Activated CD4-positive, alpha-beta T cell treated with anti-CD3 and anti-CD28 coated beads, Interleukin-2, amount 50 U/mL, for 24 hours (primary cell): ENCODE measurements at places on chromosomes 4 and X.

- no peak for DNase-seq
Observed at GRCh38 chr4:152970102-152970820, 34.1 kb downstream of the FHDC1 start.

GRCh38 chr4:70594196-70594595, 2.1 kb downstream of the AMBN start:
- DNase-seq = no peak

DNA sequence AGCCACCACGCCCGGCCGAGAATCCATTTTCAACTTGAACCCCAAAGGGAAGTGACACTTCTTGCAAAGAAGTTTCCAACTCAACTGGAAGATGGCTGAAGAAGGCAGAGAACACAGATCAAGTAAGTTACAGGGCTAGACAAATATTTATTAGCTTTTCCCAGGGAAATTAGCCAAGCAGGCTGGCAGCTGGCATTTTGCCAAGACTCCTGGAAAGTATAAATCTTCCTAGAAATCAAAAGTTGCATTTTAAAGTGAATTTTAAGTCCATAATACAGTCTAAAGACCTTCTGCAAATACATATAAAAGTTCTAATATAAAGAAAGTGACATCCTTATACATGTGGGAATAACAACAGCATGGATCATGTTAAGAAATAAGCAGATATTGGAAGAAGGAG, 3.4 kb upstream of the MRPL1 start:
- no peak for DNase-seq

DNA sequence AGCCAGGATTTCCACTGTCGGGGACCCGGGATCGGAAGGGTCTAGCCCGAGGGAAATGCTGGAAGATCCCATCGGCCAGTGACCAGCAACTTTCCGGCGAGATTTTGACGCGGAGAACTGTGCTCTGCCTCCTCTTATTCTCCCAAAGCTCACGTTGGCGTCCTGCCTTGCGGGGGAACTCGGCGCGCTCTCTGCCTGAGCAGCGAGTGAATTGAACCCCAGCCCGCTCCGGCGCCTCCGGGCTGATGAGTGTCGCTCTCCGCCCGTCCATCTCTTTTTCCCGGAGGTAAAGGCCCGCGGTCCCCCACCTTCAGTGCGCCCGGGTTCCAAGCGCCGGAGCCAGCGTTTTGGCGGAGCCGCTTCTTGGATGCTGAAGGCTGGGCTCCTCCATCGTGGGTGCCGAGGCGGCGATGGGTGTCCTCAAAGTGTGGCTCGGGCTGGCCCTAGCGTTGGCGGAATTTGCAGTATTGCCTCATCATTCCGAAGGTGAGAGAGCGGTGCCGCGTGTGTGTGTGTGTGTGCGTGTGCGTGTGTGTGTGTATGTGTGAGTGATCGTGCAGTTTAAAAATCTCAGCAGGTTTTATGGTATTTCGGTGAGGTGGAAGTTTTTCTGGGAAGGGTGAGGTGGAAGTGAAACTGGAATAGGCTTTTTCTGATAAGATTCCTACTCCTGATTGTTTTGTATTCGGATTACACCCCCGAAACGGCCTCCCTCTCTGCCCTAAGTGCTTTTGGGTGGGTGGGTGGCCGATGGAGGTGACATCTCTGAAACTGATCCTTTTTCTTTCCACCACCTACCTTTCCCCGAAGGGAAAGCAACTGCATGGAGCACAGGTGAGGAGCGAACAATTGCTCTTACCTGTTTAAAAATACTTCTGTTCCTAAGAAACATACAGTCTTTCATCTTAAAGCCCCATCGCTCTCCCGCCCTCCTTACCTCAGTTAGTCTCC, 752 bp downstream of the FRAS1 start:
- DNase-seq = no peak

DNA sequence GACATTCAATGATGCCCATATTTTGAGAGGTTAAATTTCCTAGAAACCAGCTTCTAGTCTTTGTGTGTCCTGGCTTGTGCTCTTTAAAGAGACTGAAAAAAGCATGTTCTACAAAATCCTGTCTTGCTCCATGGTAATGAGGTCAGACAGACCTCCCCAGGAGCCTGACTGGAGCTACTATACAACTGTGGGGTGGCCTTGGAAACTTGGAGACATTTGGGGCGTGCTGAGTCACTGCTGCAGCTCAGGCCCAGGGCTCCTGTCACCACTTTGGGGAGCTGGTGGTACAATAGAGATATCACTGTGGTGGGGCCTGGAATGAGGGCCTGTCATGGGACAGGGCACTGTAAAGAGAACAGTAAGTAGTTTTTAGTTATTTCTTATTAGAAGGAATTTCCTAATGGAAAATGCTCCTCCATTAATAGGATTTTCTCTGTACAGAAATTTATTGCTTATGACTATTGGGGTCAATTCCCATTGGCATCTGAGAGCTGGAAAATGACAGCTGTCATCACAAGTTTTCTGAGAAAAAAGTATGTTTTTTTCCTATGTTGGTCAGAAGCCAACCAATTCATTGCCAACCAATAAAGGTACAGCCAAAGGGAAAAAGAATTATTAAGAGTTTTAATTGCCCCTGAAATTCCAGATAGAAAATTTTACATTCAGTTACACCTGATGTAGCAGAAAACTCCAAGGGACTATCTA, 207.4 kb upstream of the JADE1 start:
- no peak for DNase-seq
